Left lobe of liver (tissue), 2 donors: ENCODE measurements at places on chromosomes 4 and X. TPM values are rescaled to one million over a fixed set of nuclear protein-coding genes. Genes with fewer than 3 reads are reported as not detected.

Gene CXCL9
- 0.10 TPM for total RNA-seq

Gene ATP7A
- total RNA-seq: 2.3 TPM

DNA sequence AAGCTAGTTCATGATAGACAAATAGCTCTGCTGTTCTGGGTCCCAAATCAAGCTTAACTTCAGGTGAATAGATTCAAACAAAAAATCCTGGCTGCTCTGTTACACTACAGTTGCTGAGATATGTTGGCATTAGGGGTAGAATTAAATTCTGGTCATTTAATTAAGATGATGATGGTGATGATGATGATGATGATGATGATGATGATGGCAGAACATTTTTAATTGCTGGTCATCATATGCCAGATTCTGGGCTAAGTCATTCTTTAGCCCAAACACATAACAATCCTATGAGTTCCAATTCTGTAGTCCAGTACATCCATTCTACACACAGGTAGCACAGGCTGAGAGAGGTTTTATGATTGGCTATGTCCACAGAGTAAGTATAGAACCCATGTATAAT lies 741.5 kb downstream of the STIM2 start:
- DNase-seq: no peak

Gene GRIPAP1
- total RNA-seq: 22.7 TPM

DNA sequence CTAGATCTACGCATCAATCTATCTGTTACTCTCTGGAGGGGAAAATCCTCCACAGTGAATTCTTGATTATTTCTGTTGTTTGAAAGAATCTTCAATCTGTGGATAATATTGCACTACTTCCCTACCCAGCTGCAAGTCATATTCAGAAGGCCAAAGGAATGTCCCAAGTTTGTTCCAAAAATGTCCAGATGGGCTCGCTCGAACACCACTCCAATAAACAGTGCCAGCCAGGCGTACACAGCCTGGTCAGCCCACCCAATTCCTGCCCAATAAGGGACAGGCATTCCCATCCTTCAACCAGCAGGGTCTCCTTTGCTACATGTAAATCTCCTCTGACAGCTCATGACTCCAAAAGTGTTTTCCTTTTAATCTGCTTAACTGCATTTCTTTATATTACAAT lies 80.7 kb upstream of the GPM6B start:
- no peak for DNase-seq

Gene TRIML1
- total RNA-seq: not detected

DNA sequence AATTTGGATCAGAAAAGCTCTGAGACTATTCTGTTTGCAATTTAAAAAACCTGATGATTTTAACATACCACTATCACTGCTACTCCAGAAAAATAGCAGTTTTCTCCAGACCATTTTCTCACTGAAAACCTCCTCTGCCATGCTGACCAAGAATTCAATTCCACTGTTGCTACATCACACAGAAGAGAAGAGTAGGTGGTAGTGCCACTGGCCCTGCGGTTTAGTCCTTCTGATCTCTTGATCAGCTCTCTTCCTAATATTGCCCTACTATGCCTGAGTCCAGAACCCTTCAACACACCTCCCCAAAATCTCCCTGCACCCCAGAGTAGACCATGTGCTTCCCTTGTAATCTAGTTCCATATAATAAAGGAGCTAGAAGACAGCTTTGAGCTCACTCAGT lies 55.8 kb upstream of the HS3ST1 start:
- no peak for DNase-seq
